Dermis blood vessel endothelial cell (primary cell): ENCODE measurements at places on chromosomes 12 and 14. TPM values are rescaled to one million over a fixed set of nuclear protein-coding genes. Genes with fewer than 3 reads are reported as not detected.
A peak's percentile ranks its signal among the peaks of the same experiment; 100 is the strongest.

Gene TMPRSS12
- total RNA-seq = not detected in 2 replicates

Gene KLHDC1
- 1.6 and 6.6 TPM in 2 replicates for total RNA-seq

DNA sequence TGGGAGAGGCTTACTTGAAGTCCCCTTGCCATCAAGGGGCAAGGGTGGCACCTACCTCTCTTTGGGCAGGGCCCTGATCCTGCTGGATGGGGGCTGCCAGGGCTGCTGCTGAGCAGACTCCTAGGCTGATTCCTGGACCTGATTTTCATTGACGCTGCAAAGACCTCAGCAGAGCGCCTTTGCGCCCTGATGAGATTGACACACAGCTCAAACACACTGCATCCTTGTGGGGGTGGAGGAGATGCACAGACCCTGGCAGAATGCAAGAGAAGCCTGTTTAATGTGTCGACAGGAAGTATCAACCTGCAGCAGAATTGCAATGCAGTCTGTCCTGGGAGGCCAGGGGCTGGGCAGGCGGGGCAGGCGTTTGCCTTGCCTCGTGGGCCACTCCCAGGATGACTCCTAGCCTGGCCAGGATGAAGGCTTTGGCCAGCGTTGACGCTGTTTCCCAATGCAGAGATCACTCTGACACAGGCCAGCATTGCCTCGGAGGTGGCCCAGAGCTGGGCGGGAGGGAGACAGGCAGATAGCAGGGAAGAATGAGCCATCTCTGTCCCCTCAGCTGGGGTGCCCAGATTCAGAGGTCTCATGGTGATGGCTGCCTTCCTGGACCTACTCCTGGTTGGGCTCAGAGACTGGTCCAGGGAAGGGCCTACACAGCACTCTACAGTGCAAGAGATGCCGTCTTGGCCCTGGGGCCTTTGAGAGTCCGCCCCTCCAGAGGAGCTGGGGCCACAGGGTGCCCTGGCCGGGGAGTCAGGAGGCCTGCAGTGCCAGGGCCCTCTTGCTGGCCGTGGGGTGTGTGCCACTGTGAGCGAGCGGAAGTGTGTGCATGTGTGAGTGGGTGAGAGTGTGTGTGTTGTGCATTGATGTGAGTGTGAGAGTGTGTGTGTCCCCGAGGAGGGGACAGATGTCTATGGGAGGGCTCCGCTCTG, 108.3 kb downstream of the KIF26A start:
- DNase-seq = no peak

GRCh38 chr12:51714666-51715065, 123.6 kb downstream of the SCN8A start:
- DNase-seq = no peak

- DNase-seq = no peak
Measured at GRCh38 chr12:16523951-16524331, 82.0 kb downstream of the LMO3 start.

GRCh38 chr12:67222302-67222701, 46.9 kb upstream of the CAND1 start:
- no peak for DNase-seq

DNA sequence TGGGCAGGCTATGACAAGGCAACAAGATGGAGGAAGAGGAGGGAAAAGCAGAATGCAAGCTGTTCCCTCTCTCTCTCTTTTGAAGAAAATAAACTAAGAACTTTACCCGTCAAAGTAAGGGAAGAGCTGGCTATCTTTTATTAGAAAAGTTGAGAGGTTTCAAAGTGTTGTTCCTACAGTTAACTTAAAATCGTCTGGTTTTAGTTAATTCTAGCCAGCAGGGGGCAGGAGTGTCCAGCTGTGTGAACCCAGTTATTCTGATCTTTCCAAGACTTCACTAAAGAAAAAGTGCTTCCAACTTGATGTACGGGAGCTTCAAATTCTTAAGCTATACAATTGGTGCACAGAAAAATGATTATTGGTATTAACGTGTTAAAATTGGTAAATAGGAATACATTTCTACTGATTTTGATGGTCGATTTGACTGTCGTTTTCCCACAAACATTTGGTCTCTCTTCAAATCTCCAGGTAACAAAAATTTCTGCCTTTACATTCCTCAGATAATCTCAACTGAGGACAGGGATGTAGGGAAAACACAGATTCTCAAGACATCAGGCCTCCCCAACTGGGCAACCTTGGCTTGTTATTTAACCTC, 28.4 kb upstream of the MON2 start:
- DNase-seq = peak; percentile 76

DNA sequence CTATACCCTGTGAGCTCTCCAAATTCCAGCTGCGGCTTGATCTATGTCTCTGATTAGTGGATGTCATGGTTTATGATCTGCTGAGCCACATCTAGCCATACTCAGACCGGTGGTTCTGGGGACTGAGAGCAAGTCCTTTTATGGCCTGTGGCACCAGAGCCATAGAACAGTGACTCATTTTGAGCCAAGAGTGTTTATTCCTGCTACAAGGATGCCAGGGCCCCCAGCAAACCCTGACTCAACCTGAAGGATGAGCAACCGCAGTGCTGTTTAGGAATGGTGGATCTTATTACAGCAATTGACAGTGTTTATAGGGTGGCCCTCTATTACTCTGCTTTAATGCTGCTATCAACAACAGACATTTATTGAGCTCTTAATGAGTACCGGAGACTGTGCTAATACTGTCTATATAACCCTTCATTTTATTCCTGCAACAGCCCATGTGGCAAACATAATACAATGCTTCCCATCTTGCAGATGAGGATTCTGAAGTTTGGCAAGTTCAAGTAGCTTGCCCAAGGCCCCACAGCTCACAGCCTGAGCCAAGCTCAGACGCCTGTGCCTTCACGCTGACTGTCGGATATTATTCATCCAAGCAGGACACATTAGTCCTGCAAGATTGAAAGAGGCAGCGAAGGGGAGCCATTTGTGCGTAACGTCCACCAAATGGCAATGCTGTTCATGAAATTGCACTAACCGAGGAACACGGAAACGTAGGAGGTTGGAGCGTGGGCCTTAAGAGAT, 273.6 kb upstream of the PWP1 start:
- no peak for DNase-seq

DNA sequence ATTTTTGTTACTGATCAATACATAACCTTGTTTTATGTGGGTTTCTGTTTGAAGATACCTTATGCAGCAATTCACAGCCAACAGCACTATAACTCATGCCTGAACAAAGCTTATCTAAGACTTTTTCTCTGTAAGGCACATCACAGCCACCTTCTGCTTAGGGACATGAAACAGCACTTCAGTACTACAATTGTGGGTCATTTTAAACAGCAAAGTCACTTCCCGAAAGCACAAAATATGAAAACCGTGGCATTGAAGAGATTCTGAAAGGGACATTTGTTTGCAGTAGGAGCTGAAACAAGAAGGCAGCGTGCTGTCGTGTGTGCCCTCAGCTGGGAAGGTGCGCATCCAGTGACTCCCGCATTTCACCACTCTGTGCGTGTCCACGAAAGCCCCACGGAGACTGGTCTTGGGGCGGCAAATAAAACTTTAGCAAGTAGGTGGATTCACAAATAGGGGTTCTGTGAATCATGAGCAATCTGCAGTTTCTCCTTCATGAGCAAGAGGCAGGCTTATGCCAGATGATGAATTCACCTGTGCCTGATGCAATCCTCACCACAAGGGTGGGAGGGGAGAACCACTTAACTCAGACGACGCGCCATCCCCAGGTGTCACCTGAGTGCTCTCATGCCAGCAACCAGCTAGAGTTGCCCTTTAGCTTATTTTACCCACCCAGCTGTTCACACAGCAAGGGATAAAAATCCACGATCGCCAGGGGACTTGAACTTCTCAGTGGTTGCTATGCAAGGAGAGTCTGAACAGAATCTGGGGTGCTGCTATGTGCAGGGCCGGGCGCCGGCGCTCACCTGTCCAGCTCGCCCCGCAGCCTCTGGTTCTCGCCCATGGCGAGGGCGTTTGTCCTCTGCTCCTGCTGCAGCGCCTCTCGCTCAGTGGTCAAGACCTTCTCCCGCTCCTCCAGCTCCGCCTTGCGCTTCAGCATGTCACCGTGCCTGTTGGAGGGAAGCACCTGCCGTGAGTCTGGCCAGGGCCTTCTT, 54.9 kb upstream of the GPR68 start:
- no peak for DNase-seq

DNA sequence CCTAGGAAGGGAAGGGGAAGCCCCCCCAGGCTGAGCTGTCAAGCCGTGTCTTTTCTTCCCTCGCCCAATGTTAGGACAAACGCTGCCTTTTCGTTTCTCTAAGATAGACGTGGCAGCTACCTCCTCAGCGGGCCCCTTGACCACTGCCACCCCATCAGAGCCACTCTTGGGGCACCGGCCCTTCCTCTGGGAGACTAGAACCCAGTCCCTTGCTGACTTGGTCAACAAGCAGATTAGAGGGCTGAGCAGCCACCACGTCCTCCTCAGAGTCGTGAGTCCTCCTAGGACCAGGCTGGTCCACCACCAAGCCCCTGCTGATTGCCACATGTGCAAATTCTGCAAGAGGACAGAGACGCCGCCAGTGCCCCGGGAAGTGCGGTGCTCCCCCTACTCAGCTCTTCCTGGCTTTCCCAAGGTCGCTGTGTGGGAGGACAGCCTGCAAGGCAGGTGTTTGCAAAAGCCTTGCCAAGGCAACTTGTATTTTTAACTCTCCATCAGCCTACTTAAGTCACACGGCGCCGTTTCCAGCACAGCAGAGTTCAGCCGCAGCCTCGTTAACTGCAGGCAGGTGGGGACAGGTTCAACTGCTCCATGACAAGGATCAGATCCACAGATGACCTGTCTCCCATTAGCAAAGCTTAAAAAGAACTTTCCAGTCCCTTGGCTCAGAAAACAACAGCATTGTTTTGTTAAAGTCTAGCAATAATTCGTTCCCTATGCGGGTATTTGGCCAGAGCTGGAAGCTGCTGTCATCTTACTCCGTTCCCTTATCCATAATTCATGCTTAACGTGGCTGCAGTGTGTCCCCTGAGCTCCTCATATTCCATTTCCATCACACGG, 65.6 kb downstream of the TESC start:
- DNase-seq = no peak

Gene TAS2R19
- 4.0 and 9.2 TPM in 2 replicates for total RNA-seq

- DNase-seq = no peak
Measured at GRCh38 chr12:105099356-105099755, 8.2 kb upstream of the WASHC4 start.

DNA sequence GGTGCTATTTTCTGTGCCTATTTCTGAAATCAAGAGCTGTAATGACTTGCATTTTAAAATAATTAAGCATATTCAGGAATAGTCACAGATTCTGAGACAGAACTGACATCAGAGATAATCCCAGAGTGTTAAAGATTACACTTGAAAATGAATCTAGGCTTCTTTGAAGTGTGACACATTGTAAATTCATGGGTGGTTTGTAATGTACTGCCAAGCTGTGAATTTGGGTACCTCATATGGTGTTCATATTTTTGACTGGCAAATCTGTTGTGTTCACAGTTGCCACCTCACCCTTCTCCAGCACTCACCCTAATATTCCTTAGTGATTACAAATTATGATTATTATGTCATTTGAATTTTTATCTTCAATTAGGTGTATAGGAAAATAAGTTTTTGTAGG, 78.5 kb upstream of the CSRP2 start:
- no peak for DNase-seq

- DNase-seq = no peak
Measured at GRCh38 chr14:70190156-70190555, 1.4 kb upstream of the SLC8A3 start.

GRCh38 chr14:21096438-21096837, 2.0 kb downstream of the ZNF219 start:
- DNase-seq = no peak

Gene KRT81
- 0.05 TPM in 1 of 2 replicates, not detected in the other for total RNA-seq

Gene PRH2
- not detected in 2 replicates for total RNA-seq

Gene CORO1C
- total RNA-seq = 131 and 213 TPM in 2 replicates

DNA sequence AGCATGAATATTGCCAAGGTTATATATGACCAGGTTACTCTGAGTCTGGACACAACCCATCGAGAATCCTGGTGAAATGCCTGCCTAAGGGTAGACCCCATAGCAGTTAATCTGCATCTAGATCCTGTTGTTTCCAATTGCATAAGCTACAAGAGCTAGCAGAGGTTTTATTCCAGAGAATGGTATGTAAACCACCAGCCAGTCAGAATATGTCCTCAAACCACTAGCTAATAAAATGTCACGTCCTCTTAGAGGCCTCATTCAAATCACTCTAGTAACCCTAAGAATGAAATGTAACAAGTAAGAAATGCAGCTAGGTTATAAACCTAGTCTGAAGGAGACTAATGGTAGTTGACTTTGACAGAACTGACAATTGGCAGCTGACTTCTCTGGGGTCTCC, 9.0 kb upstream of the YLPM1 start:
- DNase-seq = no peak

Gene EFCAB11
- 6.1 and 6.2 TPM in 2 replicates for total RNA-seq

DNA sequence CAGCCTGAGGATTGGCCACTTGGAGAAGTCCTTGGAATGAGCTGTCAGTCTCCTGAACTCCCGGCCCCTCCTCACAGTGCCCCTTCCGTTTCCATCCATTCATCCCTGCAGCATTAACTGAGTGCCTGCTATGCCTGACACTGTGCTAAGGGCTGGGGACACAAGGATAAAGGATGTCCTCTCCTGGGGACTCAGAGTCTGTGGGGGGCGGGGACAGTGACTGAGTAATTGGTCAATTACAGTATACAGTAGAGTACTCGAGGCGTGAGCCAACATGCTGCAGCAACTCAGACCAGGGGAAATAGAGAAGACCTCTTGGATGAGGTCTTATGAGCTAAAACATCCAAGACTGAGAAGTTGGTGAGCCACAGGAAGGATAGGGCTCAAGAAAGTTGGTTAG, 43.4 kb upstream of the PWP1 start:
- no peak for DNase-seq

- DNase-seq = no peak
Measured at GRCh38 chr14:102646615-102647014, 54.2 kb downstream of the RCOR1 start.

Gene GNG2
- 2.9 and 5.9 TPM in 2 replicates for total RNA-seq

- DNase-seq = no peak
Measured at GRCh38 chr12:70121562-70121961, 121.7 kb upstream of the CNOT2 start.

DNA sequence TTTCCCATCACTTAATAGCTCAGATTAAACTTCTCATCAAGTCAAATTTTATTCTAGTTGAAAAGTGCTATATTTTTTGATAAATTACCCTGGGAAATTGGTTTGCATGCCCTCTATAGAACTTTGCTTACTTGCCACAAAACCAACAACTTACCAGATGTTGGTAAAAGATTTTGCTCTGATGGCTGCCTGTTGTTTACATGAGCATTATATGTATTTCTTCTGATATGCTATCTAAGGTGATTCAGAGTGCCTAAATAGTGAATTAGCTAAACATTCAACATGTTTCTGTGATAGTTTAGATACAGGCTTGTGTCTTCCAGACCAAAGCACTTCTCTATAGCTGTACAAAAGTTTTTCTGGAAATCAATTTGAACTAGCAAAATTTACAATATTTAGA, 51.0 kb downstream of the PPM1A start:
- DNase-seq = no peak
